ENCODE measurements at places on chromosomes 4 and X. TPM values are rescaled to one million over a fixed set of nuclear protein-coding genes. Genes with fewer than 3 reads are reported as not detected.

The SLC10A4 gene
- 0.35 TPM for total RNA-seq

The TREX2 gene
- total RNA-seq = 0.19 TPM

The SLC6A14 gene
- 0.05 TPM for total RNA-seq

The F11 gene
- total RNA-seq = 0.35 TPM

The CYLC1 gene
- not detected for total RNA-seq

The RPL39 gene
- 733 TPM for total RNA-seq

The PDGFRA gene
- 23.4 TPM for total RNA-seq

- DNase-seq = no peak
These were observed 88.1 kb downstream of the FSTL5 start for GRCh38 chr4:162075726-162076125.

DNA sequence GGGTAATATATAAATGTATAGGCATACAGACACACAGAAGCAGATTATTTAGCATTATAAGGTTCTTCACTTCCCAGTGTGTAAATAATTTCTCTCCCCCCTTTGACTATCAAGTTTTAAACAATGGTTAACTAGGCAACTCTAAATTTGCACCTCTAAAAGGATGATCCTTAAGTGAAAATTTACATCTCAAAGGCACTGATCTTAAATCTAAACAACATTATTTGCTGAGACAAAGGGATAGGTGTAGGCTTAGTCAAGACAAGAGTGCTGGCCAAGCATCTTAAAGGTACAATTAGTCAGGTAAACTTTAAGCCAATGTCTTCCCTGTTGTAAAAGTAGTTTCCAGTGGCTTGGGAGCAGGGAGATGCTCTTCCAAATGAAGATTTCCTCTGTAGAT, 33.0 kb downstream of the NLRP2B start:
- DNase-seq = no peak

GRCh38 chr4:147518086-147518485, 37.2 kb downstream of the EDNRA start:
- DNase-seq = no peak

DNA sequence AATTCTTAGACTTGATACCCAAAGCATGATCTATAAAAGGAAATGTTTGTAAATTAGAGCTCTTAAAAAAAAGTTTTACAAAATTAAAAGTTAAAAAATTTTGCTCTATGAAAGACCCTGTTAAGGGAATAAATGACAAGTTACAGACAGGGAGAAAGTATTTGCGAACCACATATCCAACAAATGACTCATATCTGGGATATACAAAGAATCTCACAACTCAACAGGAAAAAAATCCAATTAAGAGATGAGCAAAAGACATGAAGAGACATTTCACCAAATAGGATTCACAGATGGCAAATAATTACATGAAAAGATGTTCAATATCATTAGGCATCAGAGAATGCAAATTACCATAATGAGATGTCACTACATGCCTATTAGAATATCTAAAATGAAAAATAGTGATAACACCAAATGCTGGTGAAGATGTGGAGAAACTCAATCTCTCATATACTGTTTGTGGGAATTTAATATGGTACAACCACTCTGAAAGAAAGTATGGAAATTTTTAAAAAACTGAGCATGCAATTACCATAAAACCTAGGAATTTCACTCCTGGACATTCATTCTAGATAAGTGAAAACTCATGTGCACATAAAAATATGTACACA, 100.8 kb upstream of the EOLA2 start:
- no peak for DNase-seq

GRCh38 chr4:2672700-2673099, 83.4 kb downstream of the TNIP2 start:
- no peak for DNase-seq

DNA sequence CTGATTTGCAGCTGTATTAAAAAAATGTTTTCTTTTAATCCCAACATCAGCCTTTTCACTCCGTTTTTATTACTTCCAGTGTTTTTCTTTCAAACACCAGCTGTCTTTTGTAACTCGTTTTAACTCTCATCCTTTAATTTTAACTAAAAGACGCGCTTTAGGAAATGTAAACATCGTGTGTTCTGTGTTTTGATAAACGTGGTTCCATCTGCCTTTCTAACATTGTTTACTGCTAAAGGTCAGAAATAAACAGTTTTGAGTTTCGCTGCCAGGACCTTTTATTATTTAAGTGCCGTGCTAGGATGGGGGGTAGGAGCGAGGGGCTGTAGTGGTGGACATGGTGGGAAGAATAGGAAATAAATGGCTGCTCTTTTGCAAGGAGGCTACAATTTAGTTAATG, 1.5 kb downstream of the N4BP2 start:
- no peak for DNase-seq

- no peak for DNase-seq
These were observed 49.0 kb downstream of the STARD8 start for GRCh38 chrX:68696267-68696990.

DNA sequence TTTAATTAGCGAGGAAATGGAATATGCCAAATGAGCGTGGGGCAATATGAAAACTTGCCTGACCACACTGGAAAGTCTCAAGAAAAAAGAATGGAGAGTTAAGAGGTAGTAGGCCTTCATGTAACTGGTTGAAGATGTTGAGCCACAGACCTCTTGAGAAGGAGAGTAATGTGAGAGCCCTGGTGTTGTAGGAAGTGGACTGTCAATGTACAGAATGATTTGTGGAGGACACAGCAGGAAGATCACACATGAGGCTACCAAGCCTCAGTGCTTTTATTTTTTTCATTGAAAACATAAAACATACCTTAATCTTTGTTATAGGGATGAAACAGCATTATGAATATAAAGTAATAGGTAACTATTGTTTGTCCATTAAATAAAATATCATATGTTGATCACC, 331.6 kb downstream of the UNC5C start:
- DNase-seq = no peak
